Suppressor macrophage (primary cell): ENCODE measurements at places on chromosomes 7 and 10.

GRCh38 chr7:158244873-158245723 is 342.5 kb downstream of the PTPRN2 start:
- DNase-seq: no peak

DNA sequence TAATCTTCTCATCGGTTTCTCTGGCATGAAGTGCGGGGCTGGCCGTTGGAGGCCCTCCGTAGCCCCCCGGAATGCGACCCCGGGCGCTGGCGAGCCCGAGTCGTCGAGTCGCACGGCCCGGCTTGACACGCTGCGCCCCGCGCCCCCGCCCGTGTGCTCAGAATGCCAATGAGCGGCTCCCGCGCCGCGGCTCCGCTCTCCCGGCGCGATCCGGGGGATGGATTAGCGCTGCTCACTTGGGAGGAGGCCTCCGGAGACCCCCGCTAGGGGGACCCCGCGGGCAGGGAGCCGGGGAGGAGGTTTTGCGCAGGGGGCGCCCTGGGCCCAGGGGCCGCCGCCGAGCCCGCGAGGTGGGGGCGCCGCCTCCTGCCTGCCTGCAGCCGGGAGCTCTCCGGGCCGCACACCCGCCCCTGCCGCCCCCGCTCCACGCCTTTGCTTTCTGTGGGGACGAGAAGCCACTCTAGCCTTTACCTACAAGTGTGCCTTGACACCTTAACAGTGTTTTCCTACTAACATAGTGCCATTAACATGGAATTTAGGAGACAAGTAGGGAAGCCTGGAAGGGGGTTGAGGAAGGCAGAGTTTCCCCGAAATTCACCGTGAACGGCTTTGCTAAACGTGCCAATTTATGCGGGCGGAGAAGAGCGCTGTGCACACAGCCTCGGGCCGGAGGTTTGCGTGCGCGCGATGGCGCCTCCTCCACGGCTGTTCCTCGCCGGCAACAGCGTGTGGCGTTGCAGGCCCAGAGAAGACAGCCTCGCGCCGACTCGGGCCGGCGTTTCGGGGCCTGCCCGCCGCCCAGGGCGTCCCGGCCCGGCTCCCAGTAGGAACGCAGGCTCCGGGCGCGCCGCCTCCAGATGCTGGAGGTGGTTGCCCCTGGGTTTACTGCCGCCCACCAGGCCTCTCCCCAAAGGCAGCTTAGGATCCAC is 7.1 kb downstream of the SHH start:
- peak; percentile 41 for DNase-seq

DNA sequence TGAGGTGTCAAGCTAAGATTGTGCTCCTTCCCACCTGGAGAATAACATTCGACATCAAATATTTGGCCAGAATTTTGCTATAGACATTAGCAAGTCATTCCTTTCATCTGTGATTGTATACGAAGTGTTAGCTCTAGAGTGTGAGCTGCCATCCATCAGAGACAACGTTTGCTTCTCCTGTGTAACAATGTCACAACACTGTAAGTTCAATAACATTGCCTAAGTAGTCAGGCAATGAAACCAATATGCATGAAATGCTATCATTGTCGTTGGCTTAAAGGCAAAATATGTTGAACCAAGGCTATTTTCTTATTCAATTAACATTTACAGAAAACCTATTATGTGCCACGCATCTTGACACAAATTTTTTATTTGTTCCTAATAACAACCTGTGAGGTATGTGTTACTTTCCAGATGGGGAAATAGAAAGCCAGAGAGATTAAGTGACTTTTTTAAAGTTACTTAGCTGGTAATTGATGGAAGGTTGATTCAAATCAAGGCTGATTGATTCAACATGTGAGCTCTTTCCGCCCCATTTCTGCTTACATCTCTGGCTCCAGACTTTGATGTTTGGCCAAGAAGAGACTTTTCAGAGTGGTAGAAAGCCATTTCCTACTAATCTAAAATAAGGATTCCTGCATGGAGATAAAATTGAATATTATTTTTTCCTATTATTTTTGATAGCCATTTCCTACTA is 32.0 kb downstream of the BET1 start:
- no peak for DNase-seq

DNA sequence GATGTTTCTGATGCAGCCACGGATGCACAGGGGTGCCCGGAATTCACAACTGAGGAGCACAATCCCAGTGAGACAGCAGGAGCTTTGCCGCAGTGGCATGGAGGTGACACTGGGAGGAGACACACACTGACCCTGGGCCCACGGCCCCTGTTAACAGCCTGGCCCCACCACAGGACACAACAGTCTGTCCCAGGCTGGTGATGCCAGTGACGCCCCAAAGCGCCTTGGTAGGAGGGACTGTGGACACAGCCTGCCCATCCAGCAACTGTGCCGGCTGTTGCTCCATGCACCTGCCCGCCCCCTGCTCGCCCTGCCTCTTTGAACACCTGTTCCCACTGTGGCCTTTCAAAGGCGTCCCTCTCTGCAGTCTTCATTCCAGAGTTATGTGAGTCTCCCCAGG is 49.8 kb downstream of the KLF6 start:
- DNase-seq: no peak

DNA sequence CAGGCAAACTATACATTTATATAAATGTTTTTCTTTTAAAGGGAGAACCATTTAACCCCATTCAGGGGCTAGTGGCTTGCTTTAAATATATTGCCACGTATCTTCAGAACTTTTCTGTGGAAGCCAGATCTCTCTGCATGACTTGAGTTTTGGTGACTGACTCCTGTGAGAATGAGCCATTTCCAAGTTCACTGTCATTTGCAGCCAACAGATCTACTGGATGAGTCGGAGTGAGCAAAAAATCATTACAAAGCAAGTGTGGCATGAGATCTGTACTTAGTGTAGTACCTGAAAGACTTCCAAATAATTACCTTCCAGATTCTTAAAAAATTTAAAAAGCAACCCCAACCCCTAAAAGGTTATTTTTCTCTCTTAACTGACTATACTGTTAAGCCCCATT is 45.6 kb downstream of the PDSS1 start:
- no peak for DNase-seq

DNA sequence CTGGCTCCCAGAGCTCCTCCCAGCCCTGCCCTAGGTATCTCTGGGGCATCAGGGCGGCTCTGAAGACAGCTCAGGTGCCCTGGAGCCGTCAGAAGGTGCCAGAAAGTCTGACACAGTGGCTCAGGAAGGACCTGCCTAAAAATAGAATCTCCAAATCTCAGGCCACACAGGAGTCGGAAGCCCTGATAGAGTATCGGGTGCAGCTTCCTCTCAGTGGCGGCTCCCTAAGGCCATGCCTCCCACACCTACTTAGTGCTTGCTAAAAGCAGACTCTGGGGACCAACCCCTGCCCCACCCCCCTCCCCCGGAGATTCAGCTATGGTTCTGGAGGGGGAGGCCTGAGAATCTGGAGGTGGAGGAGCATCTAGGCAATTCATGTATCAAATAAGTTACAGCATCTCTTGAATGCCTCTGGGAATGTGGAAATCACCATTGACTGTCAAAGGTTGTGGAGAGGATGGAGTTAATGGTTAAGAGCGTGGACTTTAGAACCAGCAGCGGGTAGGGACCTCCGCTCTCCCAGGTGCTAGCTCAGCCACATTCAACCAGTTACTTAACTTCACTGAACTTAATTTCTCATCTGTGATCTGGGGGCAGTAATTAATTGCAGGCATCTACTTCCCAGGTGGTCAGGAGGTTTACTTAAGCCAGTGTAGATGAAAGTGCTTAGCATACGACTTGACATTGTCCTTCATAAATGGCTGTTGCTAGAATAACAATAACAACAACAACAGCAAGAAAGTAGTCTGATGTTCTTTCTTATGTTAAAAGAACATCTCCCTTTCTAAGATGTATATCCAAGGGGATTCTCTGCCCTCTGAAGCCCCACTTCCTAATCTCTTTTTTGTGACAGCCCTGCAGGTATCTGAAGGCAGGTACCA is 38.6 kb upstream of the MXI1 start:
- peak; percentile 61 for DNase-seq

GRCh38 chr7:127650847-127651555 is 993 bp upstream of the SND1 start:
- DNase-seq: no peak

- no peak for DNase-seq
Observed at GRCh38 chr7:34895202-34895601, 142.1 kb downstream of the DPY19L1 start.

DNA sequence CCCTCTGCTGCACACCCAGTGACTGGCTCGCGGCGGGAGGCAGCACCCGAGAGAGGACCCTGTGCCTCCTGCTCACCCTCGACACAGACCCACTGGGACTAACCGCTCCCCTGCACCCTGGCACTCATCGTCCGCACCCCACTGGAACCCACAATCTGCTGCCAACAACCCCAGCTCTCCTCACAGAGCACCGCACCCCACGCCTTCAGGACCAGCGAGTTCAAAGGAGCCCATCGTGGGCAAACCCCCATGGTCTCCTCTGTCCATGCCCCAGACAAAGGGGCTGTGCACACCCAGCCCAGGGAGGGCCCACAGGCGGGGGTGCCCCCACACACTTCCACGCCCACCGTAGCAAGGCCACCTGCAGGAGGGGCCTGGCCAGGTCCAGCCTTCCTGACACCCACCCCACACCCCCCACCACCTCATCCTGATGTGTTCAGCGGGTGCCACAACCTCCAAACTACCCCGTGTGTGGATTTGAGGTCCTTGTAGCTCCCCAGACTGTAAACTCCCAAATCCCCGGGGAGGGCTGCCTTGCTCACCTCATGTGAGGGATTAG is 14.0 kb downstream of the RASGEF1A start:
- DNase-seq: no peak
